ENCODE measurements at places on chromosomes 12 and 14. TPM values are rescaled to one million over a fixed set of nuclear protein-coding genes. Genes with fewer than 3 reads are reported as not detected.

The SLC17A8 gene
- total RNA-seq = not detected

The TSPAN19 gene
- 0.10 TPM for total RNA-seq

The KRT82 gene
- total RNA-seq = not detected

The HVCN1 gene
- total RNA-seq = 61.7 TPM

The CELA1 gene
- not detected for total RNA-seq

The CMKLR1 gene
- total RNA-seq = not detected

The CHST11 gene
- 4.2 TPM for total RNA-seq

The SMCO2 gene
- total RNA-seq = not detected

The MYF6 gene
- not detected for total RNA-seq

Measured in NCI-H460 (cell line).